SK-N-SH treated with all-trans-retinoic acid at 6 μM for 48 hours (cell line): ENCODE measurements at places on chromosomes 2 and 18.

DNA sequence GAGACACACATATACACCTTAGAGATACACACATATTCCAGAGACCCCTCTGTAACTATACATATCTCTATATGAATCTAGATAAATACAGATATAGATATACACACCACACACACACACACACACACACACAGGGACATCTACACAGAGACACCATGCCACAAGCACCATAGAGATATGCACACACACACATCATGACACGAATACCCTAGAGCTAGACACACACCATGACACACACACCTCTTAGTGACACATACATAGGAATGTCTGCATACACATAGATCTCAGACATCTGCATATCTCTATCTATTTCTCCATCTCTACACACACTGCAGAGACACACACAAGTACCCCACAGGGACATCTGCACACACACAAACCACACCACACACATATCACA, 270.0 kb downstream of the CYRIA start:
- ATAC-seq, result no peak

- ATAC-seq, result no peak
These were observed 12.2 kb downstream of the TMEM177 start for GRCh38 chr2:119691189-119691588.

DNA sequence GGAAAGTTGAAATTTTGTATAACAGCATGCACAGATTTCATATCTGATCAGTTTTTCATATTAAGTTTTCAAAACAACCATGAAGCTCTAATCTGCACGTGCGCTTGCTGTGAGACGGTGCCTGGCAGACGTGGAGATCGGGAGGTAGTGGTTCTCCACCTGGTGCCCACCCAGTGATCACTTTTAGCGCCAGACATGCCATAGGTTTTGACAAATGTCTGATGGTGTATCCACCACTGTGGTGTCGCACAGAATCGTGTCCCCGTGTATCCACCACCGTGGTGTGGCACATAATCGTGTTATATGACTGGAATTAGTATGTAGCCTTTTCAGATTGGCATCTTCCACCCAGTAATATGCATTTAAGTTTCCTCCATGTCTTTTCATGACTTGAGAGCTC, 40.9 kb upstream of the KCNG2 start:
- no peak for ATAC-seq

- no peak for ATAC-seq
These were observed 49.1 kb downstream of the KIAA2012 start for GRCh38 chr2:202122163-202122540.

DNA sequence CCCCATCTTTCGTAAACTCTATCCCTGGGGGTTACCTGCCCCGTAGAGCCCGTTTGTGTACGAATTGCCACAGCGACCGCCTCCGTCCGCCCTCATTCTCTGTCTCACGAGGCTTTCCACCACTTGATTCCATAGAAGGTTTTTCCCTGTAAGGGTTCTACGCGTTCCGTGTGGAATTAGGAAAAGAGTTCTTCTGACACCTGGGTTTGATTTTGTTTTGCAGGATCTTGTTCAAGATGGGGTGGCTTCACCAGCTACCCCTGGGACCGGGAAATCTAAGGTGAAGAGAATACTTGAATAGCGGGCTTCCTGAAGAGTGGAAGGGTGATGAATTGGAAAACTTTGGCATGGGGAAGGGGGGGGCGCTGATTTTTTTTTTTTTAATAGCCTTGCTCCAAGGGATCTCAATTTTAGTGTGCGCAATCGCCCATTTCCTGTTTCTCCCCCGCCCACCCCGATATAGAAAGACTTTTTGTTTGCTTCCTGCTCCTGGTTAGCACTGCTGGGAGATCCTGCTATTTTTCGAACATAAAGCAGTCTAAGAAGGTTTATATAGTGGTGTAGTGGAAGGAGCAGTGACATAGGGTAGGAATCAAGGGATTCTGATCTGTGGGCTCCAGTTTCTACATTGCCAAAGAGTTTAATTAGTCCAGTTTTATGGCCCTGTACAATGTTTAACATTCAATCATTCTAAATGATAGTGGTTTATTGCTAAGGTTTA, 564 bp downstream of the GCC2 start:
- peak; percentile 56 for ATAC-seq

DNA sequence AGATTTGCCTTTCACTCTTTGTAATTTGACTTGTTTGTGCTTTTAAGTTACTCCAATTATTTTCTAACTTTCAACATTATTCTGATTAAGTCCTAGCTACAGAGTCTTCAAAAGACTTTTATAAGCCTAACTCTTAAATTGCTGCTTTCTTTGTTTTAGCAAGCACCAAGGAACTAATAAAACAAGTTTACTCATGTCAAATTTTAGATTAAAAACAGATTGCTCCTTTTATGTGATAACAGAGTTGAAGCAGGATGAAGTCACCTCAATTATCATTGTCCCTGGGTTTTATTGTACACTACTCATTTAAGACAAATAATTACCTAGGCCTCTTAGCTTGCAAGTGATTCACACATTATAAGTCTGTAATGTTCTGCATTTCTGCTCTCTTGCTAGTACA, 678.4 kb downstream of the ERBB4 start:
- ATAC-seq, result no peak

DNA sequence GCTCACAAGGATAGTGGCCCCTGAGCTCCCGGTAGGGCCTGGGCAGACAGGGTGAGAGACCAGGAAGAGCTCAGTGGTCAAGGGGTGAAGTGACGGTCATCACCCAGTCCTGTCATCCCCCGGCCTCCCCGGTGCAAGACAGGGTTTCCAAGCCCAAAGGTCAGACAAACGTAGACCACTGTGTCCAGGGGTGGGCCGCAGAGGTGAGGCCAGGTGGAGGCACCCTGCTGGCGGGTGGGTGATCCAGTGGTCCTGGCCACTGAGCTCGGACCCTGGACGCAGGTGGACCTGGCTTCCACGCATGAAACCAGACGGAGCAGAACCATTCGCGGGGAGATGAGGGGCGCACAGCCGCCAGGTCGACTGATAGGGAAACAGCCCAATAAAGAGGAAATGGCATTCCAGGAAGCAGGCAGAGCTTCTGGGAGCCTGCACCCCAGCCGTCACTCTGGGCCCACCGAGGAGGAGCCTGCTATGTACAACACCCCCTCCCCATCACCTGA, 14.4 kb upstream of the SNED1 start:
- ATAC-seq, result no peak; the same call in 2 of the 3 replicates

DNA sequence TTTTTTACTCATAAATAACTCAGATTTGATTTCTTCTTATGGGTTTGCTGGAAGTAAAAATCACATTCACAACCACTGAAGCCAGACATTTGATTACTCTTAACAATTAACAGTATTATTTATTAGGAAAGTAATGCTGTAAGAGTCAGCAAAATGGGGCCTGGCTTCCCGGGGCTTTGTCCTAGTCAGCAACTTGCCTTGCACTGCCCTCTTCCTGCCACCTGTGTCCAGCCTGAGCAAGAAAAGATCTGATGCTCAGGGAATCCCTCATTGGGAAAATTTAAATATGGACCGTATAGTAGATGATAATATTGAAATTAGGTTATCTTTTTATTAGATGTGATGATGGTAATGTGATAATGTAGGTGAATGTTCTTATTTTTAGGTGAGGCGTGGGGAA, 30.8 kb upstream of the ACYP2 start:
- ATAC-seq, result peak; percentile 65
